ENCODE measurements at places on chromosomes 6 and 20. TPM values are rescaled to one million over a fixed set of nuclear protein-coding genes. Genes with fewer than 3 reads are reported as not detected.

The PRSS16 gene
- 7.3 TPM for total RNA-seq

The POM121L2 gene
- not detected for total RNA-seq

The MLN gene
- not detected for total RNA-seq

The PPP1R3G gene
- total RNA-seq = 3.2 TPM

The TINAG gene
- not detected for total RNA-seq

The GDAP1L1 gene
- not detected for total RNA-seq

The LY6G6C gene
- 0.22 TPM for total RNA-seq

The MCCD1 gene
- not detected for total RNA-seq

The OLIG3 gene
- total RNA-seq = not detected

The ECT2L gene
- not detected for total RNA-seq

The CDH4 gene
- not detected for total RNA-seq

The LY6G5C gene
- 1.6 TPM for total RNA-seq

The MLIP gene
- total RNA-seq = not detected

The CFAP61 gene
- not detected for total RNA-seq

The CTCFL gene
- total RNA-seq = not detected

The HLA-DRB1 gene
- total RNA-seq = not detected

The BEND6 gene
- 1.3 TPM for total RNA-seq
